ENCODE measurements at places on chromosomes 7 and 10.

GRCh38 chr10:28508304-28508925 lies 24.5 kb upstream of the WAC start:
- DNase-seq = no peak

DNA sequence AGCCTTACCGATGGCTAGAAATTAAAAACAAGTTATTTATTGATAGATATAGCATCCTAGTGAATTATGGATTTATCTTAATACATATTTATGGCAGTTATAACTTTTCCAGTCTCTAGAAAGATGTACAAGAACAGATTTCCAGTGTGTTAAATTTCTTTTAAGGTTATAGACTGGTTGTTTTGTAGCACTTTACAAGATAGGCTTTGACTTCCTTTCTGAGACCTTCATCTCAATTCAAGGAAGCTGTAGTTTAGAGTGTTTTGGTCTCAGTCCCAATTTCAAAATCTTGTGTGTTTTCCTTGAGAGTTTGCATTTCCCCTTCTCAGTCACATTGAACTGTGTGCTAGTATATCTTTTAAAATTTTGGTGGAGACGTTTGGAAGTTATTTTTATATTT lies 30.1 kb downstream of the PLEKHA1 start:
- no peak for DNase-seq

- DNase-seq = peak; percentile 70
Observed at GRCh38 chr7:158530800-158531609, 56.6 kb downstream of the PTPRN2 start.

- DNase-seq = no peak
Observed at GRCh38 chr10:76514321-76514720, 1082.9 kb downstream of the LRMDA start.

DNA sequence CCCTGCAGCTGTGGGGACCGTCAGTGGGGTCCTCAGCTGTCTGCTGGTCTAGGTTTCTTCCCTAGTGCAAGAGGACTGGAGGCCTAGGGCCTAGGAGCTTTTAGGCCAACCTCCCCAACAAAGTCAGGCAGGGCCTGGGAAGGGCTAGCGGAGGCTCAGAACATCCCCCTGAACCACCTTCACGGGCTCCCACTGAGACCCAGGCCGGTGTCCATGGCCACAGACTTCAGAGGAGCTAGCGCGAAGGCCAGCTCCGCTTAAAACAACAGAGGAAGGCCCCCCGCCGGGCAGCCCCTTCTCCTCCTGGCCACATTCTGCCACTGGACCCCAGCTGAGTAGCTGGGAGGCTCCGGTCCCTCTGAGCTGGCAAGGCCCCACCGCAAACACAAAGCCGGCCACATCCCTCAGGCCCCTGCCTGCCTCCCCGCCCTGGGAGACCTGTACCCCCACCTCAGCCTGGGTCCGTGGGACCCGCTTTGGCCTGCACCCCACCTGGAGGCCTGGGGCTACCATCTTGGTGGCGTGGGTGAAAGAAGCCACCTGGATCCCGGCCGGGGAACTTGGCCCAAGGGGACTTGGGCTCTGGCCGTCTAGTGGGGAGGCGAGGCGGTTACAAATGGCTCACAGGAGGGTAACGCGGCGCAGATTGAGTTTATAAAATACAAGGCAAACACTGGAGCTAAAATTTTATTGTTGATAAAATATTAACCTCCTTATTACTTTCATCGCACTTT lies 5.4 kb upstream of the UNCX start:
- no peak for DNase-seq

- no peak for DNase-seq
Observed at GRCh38 chr7:2068693-2069471, 163.9 kb downstream of the MAD1L1 start.

DNA sequence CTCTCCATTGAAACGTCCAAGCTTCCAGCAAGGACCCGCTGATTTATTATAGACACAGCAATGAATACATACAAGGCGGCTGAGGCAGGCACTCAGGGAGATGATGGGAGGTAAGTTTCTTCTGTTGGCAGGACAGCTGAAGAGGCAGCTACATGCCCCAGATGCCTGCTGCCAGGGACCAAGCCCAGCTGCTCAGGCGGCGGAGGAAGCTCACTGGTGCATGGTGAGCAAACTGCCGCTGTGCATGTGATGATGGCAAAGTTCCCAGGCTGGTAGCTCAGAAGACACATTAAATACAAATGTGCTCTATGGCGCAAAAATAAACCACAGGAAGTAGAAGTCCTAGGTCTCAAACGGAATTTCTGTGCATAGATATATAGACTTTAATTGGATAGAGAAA lies 2.3 kb downstream of the DNTT start:
- peak; percentile 10 for DNase-seq

GRCh38 chr10:21355591-21356011 lies 169.9 kb downstream of the SKIDA1 start:
- DNase-seq = no peak

DNA sequence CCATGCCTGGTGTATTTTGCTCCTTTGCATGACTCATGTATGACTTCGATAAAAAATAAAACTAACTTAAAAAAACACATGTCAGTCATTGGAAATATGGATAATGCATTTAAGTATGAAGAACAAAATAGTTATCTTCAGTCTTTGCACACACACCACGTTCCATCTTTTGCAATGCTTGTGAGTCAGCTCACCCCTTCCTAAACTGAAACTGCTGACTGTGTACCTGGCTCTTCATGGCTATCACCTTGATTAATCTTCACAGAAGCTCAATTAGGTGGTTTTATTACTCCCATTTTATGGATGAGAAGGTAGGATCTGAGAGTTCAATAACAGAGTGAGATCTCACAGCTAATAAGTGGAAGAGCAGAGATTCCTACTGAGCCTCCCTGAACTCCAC lies 79.5 kb downstream of the CARD11 start:
- no peak for DNase-seq

DNA sequence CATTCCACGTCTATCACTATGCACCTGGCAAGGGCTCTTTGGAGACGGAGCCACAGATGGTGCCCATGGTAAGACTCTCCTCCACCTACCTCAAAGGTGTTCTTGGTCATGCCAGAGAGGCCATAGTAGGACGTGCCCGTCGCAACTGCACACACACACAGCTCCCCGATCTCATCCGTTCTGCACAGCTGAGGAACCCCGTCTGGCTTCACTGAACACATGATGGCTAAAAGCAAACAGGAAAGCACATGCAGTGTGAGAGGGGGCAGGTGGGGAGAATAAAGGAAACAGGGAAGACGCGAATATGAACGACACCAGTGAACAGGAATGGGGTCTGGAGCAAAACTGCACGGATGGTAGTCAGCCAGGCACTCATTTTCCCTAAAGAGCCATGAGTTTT lies 230.9 kb downstream of the ZMYND11 start:
- no peak for DNase-seq

GRCh38 chr7:48045195-48045765 lies 9.9 kb downstream of the C7orf57 start:
- DNase-seq = no peak

DNA sequence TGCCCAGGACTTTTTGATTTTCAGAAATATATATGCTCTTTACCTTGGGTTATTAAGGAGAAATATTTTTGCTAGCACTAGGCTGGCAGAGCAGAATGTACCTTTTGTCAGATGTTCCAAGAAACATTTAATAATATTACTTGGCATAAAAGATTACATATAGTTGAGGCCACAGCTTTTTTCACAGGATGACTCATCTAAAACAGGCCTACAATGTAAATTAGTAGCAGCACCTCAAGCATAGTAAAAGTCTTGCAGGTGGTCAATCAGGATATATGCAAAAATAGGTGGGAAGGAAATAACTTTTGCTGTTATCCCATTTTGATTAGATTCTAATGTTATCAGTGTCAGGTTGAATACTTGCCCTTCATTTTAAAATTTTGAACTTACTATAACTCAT lies 14.9 kb upstream of the ITGB1 start:
- DNase-seq = no peak

DNA sequence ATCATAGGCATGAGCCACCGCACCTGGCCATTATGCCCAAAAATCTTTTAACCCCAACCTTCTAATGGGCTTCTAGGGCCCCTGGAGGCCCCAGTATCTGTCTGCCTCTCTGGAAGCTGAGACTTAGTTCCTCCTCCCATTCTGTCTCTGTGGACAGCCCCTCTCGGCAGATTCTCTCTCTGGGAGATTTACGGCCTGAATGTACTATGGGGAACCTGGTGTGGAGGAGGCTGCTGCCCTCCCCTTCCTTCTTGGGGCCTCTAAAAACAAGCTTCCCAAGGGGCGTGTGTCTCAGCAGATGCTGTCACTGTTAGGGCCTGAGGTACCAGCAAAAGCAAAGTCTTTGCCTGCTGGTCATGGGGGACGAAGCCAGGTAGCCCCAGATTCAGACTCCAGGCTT lies 35.8 kb upstream of the PRKAR1B start:
- peak; percentile 54 for DNase-seq

DNA sequence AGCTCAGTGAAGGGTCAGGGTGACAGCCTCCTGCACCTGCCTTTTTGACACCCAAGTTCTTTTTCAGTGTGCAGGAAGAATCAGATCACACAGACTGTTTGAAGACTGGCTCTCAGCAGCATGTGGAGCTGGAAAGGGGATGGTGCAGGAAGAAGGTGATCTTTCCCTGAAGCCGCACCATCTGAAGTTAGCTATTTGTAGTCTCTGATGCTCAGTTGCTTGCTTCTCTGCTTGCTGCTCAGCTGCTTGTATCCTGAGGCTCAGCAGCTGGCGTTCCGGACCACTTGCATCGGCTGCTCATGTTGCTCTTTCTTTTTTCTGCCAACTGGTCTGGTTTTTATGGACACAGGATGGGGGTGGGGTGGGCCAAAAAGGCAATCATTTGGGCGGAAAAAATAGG lies 15.8 kb upstream of the DNMBP start:
- DNase-seq = peak; percentile 80

GRCh38 chr7:129690701-129691100 lies 79.2 kb downstream of the NRF1 start:
- no peak for DNase-seq

DNA sequence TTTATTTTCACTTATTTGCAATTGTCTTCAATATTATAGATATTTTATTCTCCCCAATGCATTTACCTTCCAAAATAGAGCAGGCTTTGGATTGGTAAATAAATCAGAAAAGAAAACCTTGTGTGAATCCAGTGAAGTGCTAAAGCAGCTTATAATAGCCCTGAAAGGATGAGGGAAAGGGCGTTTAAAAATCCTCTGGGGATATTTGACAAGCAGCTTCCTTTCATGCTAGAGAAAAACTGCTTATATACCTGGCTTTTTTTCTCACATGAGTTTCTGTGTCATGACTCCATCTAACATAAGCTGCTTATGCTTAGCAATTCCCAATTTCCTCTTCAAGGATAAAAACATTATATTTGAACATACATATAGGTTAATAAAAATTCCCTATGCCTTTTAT lies 221.6 kb upstream of the SEMA3E start:
- DNase-seq = no peak

DNA sequence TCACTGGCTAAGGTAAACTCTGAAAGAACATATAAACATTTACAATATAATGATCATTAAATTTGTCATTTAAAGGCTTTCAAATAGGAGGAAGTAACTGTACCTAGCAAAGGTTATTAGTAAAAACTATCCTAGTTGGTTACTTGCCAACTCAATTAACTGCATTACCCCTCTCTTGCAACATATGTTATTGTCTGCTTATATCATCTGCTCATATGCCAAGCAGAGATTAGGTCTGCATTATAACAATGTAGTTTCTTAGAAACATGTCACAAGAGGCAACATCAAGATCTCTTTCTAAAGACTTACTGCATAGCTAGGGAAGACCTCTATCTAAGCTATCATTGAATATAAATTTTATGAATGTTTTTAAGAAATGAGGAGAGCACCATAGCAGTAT lies 132.5 kb downstream of the RELN start:
- no peak for DNase-seq

DNA sequence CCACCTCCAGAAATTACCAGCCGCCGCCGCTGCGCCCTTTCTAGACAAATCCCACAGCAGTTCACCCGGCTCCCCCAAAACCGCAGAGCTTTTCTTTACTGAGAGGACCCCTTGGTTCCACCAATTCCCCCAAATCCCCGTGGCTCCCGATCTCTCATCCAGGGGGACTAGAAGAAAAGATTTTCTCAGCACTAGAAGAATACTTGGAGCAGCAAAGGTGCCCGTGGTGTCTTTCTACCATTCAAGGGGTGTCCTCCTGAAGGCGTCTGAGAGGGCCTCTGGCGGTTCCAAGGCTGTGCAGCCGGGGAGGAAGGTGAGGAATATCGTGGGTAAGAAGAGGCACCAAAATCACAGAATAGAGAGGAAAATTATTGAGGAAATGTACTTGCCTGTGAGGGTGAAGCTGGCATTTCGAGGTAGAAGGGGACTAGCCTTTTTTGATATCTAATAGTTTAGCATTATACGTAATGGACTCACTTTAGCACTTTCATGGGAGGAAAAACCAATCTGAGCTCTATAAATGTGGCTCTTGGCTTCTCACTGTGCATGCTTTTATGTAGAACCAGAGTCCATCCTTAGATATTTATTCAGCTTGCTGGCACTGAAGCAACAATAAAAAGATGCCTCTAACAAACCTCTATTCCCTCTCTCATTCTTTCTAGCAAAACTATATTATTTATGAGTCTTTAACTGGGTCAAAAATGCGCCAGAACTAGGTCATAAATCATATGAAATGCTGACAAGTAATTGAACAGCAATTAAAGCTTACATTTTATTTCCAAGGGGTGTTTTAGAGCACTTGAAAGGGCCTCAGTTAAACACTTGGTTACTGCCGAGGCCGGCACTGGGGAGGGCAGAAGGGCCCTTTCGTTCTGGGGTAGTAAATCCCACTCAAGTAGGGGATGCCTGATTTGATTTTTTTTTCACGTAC lies 13.8 kb upstream of the HOXA2 start:
- DNase-seq = no peak

- no peak for DNase-seq
Observed at GRCh38 chr10:89390476-89391225, 1.8 kb upstream of the IFIT1 start.

GRCh38 chr7:111011520-111011919 lies 79.4 kb upstream of the LRRN3 start:
- DNase-seq = no peak

DNA sequence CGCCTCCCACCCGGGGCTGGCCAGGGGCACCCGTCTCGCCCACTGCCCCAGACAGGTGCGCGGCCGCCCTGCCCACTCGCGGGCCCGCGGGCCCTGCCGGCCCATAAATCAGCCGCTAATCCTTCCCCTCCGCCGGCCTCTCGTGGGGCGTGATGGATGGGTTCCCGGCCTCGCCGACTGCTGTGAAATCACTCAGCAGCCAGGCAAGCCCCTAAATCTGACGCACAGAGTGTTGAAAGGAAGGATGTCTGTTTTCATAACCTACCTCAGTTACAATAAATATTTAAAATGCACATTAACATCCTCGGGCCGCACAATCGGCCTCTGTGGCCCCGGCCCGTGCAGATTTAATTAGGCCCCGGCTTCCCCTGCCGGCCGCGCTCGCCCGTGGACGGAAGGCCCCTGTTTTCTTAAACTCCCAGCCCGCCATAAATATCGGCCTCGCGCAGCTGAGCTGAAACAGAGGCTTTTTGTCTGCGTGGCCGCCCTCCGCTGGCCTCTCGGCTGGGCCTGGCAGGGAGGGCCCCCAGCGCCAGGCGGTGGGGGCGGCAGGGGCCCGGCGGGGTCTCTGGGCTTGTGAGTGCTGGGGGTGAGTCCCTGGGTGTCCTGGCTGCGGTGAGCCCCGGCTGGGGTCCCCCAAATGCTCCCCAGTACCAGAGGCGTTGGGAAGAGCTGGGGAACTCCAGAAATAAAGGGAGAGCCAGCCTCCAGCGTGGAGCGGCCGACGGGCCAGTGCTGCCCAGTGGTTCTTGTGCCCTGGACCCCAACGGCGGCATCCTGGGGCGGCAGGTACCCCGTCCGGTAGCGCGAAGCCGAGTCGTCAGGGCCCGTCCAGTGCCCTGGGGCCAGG lies 90.7 kb downstream of the UNCX start:
- no peak for DNase-seq
